ENCODE measurements at places on chromosomes 5 and 9. TPM values are rescaled to one million over a fixed set of nuclear protein-coding genes. Genes with fewer than 3 reads are reported as not detected.

Gene CARTPT
- total RNA-seq, result not detected

Gene THG1L
- 26.6 TPM for total RNA-seq

Gene EPB41L4A
- 0.25 TPM for total RNA-seq

Gene PRDM9
- total RNA-seq, result not detected

Gene CD274
- total RNA-seq, result 13.7 TPM

Gene GGTA1
- total RNA-seq, result not detected

GRCh38 chr9:129175515-129175824, 2.6 kb downstream of the IER5L start:
- H3K4me1 ChIP-seq, result peaks cover 1% of the 10 kb centered on the region
- no peaks in the 10 kb centered on the region for H3K36me3 ChIP-seq
- H3K27me3 ChIP-seq, result peaks cover 6% of the 10 kb centered on the region
- H3K27ac ChIP-seq, result peak overlapping the region; percentile 81

DNA sequence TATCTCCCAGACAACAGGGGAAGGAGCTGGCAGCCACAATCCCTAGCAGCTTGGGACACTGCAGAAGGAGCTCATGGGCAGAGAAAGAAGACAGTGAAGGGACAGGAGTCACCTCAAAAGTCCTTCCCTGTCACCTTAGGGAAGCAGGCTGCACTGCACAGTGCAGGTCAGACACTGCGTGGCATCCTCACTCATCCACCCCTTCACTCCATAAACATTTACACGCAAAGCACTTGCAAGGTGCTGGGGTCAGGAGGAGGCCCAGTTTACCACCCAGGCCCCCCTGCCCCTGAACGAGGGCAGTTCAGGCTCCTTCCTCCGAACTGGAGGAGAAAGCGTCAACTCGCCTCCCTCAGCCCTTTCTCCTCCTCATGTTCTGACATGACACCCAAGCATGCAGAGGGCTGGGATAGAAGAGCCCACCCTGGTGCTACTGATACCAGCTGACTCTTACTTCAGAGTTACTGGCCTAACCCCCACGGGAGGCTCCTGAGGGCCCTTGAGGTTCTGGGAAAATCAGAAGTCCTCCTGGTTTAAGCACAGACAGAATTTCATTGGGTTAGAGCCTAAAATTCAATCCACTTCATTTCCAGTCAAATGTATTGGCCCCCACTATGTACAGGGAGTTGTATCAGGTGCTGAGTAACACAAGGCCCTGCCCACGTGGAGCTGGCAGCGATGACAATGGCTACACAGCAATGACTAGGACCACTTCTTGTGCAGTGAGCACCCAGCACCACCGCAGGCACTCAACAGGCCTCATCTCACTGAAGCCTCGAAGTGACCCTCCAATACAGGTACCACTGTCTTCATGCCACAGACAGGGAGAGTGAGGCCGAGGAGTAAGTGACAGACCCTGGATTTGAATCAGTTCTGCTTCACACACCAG, 70.4 kb downstream of the RAPGEF1 start:
- peak; percentile 72 for DNase-seq
- H3K4me1 ChIP-seq, result peaks cover 83% of the 10 kb centered on the region
- peak overlapping the region; percentile 71 for H3K4me3 ChIP-seq

GRCh38 chr5:132556153-132556762, 519 bp upstream of the RAD50 start:
- peak overlapping the region; percentile 96 for H3K27ac ChIP-seq
- no peaks in the 10 kb centered on the region for H3K27me3 ChIP-seq
- H3K36me3 ChIP-seq, result peaks cover 15% of the 10 kb centered on the region
- H3K4me3 ChIP-seq, result peak overlapping the region; percentile 92

- no peak overlapping the region for H3K27ac ChIP-seq
- no peak overlapping the region for H3K4me3 ChIP-seq
- DNase-seq, result no peak
- H3K36me3 ChIP-seq, result no peaks in the 10 kb centered on the region
- no peaks in the 10 kb centered on the region for H3K4me1 ChIP-seq
These were observed 43.8 kb upstream of the PLEKHG4B start for GRCh38 chr5:48192-48591.

DNA sequence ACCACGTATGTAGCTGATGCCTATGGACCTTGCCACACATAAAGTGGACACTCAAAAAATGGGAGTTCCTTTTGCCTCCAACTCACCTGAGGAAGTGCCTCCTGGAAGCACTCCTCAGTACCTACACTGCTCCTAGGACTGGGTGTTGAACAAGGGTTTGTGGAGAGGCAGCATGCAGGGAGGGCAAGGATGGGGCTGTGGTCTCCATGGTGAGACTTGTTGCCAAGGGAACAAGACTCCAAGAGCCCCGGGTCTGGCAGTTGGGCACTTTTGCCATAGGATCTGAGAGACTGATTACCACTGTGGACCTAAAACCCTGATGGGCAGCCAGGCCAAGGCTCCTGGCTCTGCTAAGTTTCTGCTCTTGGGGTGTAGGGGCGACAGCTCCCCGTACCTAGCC, 6.9 kb upstream of the NR5A1 start:
- no peak overlapping the region for H3K27ac ChIP-seq
- DNase-seq, result no peak
- H3K27me3 ChIP-seq, result peaks cover under 1% of the 10 kb centered on the region
- no peaks in the 10 kb centered on the region for H3K4me1 ChIP-seq
- H3K4me3 ChIP-seq, result no peak overlapping the region
- H3K36me3 ChIP-seq, result no peaks in the 10 kb centered on the region

DNA sequence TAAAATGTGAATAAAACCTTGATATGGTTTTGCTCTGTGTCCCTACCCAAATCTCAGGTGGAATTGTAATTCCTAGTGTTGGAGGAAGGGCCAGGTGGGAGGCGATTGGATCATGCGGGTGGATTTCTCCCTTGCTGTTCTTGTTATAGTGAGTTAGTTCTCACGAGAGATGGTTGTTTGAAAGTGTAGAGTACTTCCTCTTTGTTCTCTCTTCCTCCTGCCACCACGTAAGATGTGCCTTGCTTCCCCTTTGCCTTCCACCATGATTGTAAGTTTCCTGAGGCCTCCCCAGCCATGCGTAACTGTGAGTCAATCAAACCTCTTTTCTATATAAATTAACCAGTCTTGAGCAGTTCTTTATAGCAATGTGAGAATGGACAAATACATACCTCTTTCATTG, 34.9 kb downstream of the TARS1 start:
- H3K27ac ChIP-seq, result no peak overlapping the region
- no peak overlapping the region for H3K4me3 ChIP-seq
- peaks cover 71% of the 10 kb centered on the region for H3K36me3 ChIP-seq
- no peak for DNase-seq
- H3K4me1 ChIP-seq, result no peaks in the 10 kb centered on the region

DNA sequence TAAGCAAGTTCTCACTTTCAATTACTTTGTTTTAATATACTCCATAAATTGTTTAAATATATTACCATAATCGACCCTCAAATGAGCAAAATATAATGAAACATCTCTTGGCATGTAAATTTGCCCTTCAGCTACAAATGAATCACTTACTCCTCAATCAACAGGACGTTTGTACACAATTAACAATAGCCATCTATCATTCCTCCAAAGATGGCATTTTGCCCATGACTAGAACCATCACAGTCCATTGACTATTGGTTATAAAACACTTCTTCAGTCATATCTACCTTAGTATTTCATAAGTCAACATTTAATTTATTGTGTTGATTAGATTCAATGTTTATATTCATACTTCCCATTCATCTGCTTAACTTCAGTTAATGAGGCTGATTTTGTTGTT, 127.2 kb downstream of the CTNND2 start:
- H3K4me1 ChIP-seq, result no peaks in the 10 kb centered on the region
- H3K27ac ChIP-seq, result no peak overlapping the region
- no peaks in the 10 kb centered on the region for H3K36me3 ChIP-seq
- no peaks in the 10 kb centered on the region for H3K27me3 ChIP-seq
- no peak overlapping the region for H3K4me3 ChIP-seq

GRCh38 chr9:98967680-98968079, 24.0 kb downstream of the COL15A1 start:
- no peaks in the 10 kb centered on the region for H3K27me3 ChIP-seq
- no peaks in the 10 kb centered on the region for H3K4me1 ChIP-seq
- DNase-seq, result no peak
- no peaks in the 10 kb centered on the region for H3K36me3 ChIP-seq

Data from activated CD8-positive, alpha-beta T cell treated with anti-CD3 and anti-CD28 coated beads for 36 hours (primary cell).